ENCODE measurements at places on chromosomes 1 and 21.

DNA sequence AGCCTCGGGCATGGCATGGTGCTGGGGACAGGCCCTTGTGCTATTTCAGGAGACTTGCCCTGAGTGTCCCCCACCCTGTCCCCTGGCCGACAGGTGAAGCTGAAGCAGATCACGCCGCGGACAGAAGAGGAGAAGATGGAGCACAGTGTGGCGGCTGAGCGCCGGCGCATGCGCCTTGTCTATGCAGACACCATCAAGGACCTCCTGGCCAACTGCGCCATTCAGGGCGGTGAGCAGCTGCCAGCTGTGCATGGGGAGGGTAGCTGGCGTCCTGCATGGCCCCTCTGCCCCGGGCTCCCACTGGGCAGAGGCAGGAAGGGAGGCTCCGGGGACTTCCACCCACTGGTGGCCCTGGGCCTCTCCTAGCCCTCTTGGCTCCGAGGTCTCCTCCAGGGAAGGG is 28.9 kb downstream of the FAM151A start:
- DNase-seq = no peak

- DNase-seq = no peak
Measured at GRCh38 chr1:48093696-48094528, 96.7 kb upstream of the TRABD2B start.

DNA sequence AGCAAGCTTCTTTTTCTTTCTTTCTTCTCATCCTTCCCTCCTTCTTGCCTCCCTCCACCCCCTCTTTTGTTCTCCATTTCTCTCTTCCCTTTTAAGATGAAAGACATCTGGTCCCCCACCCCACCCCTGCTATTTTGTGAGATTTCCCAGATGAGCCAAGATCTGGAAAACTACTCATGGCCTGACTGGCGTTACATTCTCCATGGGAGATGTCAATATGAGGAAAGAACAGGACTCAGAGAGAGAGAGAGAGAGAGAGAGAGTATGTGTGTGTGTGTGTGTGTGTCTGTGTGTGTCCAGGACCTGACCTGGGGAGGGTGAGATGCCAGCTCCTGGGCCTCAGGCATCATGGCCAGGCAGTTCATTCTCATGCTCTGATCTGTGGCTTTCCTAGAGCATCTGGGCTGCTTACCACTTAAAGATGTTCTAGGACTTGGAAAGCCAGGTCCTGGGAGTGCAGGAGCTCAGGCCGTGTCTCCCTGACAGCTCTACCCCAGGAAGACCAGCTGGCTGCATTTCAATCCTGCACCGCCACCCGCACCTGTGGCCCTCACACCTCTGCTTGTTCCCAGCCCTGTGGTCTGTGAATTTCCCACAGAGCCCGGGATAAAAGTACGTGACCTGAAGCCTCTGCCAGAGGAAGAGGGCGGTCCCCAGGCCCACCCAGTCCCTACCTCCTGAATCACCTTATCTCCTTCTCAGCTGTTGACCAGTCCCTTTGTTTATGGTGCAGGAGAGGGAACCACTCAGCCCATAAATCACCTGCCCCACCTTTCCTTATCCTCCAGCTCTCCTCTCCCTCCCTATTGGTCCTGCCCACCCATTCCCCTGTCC is 3.2 kb upstream of the BEST4 start:
- no peak for DNase-seq

DNA sequence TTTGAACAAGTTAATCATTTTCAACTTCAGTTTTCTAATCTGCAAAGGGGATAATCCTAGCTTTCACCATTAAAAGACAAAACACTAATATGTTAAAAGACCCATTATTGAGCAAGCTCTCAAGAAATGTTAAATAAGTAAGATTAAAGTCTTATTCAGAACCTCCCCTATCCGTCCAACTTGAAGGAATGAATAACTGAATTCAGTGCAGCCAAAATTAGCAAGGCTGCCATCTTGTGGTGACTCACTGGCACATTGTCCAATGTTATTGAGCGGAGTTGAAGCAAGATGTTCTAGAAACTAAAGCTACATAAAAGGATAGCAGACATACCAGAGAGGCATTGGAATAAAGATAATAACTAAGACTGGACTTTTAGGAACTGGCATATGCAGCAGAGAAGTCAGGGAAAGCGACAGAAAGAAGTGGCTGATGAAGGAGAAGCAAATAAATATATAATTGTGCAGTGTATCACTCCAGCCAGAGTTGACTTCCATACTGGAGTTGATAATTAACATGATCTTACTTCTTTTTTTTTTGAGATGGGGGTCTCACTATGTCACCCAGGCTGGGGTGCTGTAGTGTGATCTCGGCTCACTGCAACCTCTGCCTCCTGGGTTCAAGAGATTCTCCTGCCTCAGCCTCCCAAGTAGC is 8.2 kb upstream of the CAP1 start:
- DNase-seq = no peak

- no peak for DNase-seq
Measured at GRCh38 chr1:240925273-240925672, 313.3 kb upstream of the GREM2 start.

GRCh38 chr1:181104790-181105133 is 16.3 kb downstream of the IER5 start:
- no peak for DNase-seq

DNA sequence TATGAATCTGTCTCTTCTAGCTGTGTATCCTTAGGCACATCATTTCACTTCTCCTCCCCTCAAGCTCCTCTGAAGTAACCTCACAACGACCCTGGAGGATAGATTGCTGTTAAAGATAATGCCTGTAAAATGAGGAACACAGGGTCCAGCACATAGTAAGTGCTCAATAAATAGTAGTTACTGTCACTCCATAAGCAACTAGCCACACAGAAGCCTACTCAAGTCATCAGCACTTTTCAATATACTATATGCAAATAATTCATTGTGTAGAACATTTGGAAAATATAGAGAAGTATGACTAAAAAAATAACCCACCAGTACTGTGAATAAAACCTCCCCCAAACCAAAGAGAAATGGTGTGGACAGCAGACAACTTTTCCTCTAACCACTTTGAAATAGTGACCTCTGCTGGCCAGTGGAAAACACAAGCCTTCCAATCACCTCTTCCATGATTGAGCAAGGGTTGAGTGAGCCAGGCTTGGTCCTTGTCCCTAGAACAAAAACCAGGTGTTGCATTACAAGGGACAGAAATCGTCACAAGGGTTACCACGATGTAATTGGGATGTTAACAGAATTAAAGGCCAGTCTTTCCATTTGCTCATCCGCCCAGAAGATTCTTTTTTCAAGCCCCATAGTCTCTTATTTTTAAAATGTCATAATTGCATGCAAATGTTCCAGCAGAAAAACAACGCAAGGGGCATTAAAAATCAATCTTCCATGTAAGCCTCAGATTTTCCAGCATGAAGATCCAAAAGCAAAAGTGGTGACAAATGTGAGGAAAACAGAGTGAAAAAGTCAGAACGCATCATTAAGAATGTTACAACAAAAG is 15.7 kb upstream of the GLIS1 start:
- DNase-seq = no peak
